ENCODE measurements at places on chromosomes 7 and 10.

DNA sequence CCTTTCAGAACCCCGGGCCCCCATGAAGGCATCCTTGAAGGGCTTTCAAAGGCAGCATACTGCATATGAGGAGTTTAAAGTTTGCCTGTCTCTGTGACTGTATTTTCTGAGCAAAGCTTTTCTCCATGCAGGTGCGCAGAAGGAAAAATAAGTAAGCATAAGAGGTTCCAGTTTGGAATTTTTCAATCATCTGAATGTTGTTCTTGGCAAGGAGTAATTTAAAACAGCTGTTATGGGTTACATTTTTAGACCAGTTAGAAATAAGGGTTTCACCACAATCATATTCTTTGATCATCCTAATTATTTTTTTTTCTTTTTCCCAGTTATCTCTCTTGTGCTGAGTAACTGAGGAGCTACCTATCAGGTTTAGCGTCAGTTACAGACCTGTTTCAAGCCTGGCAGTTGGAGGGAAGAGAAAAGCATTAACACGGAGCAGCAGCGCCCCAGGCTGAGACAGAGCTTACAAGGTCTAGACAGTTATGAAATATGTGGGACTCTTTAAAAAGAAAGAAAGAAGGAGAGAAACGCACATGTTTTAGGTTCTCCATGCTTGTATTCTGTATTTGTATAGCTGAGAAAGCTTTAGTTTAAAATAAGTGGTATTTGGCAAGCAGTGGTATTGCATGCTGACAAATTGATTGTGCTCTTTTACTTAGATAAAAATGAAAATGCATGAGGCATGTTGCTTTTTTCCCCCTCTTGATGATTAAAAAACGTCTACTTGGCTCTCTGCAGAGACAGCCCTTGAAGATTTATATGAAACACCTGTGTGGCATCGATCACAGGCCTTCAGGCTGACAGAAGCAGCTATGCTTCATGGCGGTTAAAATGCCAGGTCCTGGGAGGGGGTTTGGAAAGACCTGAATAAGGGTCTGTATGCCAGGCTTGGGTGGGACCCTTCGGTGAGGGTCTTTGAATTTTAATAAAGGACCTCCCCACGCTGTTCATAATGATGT is 157.6 kb downstream of the GRK5 start:
- no peak for DNase-seq

DNA sequence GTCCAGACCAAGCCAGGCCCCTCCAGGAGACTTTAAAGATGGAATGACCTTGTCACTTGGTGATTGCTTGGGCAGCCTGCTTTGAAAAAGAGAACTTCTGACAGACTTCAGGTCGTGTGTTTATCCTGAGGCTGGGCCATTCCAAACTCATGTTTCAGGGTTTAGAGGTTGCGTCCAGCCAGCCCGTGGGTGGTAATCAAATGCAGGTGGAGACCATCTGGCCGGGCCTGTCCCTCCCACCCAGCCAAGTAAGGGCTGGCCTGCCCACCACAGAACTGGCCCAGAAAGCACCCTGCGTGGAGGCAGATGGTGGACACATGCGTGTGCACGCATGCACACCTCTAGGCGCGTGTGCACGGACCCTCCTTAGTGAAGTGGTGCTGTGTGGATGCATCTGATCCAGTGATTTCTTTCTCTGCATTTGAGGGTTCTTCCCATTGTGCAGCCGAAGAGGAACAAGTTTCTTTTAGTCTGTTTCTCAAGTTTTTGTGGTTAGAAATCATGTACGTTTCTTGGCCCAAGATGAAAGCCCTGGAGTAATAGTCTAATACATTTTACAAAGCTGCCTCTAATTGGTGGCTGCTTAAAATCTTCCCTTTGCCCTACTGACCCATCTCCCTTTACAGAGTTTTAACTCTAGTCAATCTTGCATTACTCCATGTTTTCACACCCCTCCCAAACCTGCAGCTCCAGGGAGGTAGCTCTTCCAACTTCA is 43.0 kb downstream of the SUFU start:
- no peak for DNase-seq

DNA sequence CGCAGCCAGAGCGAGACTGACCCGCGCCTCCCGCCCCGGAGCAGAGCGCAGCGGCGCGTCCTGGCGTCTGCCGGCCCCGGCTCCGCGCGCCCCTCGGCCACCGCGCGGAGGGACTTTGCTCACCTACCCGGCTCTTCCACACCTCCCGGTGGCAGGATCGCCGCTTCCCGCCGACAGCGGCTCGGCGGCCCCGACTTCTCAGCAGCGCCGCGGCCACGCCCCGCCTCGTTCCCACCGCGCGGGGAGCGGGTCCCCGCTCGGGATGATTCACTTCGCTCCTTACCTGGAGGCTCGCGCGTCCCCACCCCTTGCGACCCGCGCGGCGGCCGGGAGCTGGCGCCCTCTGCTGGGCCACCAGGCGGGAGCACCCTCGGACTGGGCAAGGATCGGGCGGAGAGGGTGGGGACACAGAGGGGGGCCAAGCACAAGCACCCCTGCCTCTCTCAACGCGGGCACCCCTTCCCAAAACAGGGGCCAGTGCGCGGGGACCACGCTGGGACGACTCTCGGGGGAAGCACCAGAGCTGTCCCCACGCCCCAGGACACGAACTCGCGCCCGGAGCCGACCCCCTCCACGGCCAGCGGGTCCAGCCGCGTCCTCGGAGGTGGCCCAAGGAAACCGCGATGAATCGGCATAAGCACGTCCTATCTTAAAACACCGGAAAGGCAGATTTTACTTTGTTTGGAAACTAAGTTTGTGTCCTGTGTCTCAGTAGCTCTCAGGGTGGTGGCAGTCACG is 101.0 kb upstream of the SVIL start:
- peak; percentile 61 for DNase-seq

GRCh38 chr7:76149847-76150691 is 51.6 kb upstream of the SRRM3 start:
- no peak for DNase-seq

GRCh38 chr10:70272925-70273316 is 10.9 kb downstream of the NPFFR1 start:
- DNase-seq: no peak

DNA sequence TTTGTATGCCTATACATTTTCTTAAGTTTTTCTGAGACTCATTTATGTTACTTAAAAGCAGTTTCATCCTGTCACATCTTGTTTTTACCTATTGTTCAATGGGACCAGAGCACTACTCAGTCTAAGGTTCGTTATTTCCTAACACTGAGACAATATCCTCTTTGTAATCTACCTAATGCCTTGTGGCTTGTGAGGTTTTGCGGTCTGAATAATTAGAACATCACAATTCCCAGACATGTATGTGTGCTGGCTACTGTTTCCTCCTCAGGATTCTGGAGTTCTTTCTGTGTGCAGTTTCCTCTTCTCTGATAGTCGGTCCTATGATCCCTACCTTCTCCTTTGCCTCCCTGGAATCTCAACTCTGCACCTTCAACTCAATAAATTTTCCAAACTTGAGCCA is 620.2 kb downstream of the ANKRD7 start:
- DNase-seq: no peak

- no peak for DNase-seq
These were observed 35.1 kb downstream of the RNF32 start for GRCh38 chr7:156675721-156676120.

All from kidney capillary endothelial cell (primary cell).